Karpas-422 (cell line): ENCODE measurements at places on chromosomes 4 and X. TPM values are rescaled to one million over a fixed set of nuclear protein-coding genes. Genes with fewer than 3 reads are reported as not detected.
A peak's percentile ranks its signal among the peaks of the same experiment; 100 is the strongest.

Gene HSFX2
- not detected in 2 replicates for total RNA-seq

GRCh38 chr4:155434904-155435303 is 58.1 kb upstream of the MAP9 start:
- no peak for DNase-seq

GRCh38 chrX:16774746-16775145 is 11.5 kb upstream of the TXLNG start:
- no peak for DNase-seq

- no peak for DNase-seq
Measured at GRCh38 chr4:84502333-84502954, 3.4 kb upstream of the NKX6-1 start.

DNA sequence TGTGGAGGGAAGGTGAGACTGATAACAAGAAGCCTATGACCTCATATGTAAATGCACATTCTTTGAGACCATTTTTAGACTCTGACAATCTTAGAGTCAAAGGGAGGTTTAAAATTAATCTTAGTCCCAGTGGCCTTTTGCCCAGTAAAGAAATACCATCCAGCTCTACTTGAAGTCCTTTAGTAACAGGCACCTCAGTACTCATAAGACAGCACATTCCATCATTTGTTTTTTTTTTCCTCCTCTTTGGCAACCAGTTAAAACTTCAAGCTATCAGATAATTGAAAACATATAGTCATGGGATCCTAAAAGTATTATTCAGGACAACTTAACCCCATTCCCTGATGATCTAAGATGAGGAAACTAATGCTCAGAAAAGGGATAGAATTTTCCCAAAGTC is 4.6 kb downstream of the EDA2R start:
- no peak for DNase-seq

Gene ABCG2
- total RNA-seq = not detected in 2 replicates

DNA sequence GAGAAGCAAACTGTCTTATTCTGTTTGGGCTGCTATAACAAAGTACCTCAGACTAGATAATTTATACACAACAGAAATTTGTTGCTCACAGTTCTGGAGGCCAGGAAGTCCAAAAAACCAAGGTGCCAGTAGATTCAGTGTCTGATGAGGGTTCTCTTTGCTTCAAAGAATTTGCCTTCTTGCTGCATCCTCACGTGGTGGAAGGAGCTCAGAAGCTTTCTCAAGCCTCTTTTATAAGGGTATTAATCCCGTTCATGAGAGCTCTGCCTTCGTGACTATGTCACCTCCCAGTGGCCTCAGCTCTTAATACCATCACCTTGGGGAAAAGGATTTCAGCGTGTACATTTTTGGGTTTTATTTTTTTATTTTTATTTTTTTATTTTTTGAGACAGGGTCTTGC is 20.1 kb downstream of the CA5B start:
- no peak for DNase-seq

DNA sequence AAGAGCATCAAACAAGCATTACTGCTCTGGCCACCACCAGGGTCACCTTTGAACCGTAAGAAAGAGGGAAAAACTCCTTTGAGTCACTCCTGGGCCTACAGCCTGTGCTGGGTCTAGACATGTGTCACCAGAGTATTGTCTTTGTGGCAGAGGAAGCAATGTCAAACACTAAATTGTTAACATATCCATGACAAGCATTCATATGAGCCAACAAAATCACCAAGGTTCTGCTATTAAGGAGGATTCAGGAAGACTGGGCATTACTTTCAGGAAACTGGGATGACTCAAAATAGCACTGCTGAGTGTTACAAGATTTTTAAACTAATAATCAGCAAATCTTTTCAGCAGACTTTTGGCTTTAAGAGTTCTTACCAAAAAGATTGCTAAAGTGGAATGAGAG is 28.1 kb downstream of the LGI2 start:
- no peak for DNase-seq

Gene SSX2
- total RNA-seq = not detected in 2 replicates

GRCh38 chrX:40539214-40540142 is 41.3 kb upstream of the ATP6AP2 start:
- peak; percentile 85 for DNase-seq

GRCh38 chrX:124113621-124114600 is 152.4 kb downstream of the STAG2 start:
- no peak for DNase-seq

DNA sequence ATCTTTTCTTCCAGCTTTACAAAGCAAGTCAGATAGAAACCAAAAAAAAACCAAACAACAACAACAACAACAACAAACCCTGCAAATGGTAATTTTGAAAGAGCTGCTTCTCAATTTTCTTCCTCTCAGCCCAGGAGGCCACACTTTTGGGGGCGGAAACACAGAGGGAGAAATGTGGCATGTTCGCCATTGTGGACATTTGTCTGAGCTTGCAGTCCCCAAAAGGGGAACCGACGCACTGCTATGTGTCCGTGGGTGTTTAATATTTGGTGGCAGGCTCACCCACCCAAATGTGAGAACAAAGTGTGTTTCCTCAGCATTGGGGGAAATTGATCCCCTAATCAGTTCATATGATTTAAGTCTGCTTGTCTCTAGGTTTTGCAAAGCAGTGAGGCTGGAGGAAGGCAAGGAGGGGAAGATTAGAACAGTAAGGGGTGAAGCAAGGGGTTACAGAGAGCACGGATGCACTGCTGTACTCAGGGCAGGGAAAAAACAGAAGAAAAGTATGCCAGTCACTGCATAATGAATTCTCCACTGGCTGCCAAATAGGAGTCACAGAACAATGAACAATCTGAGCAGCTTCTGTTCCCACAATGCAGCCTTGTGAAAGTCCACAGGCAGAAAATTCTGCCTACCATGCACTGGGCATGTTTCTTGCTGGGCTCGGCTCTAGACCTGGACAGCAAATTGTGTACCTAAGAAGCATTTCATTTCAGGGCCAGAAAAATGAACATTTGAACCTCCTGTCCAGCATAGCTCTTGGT is 74.7 kb upstream of the GPM6B start:
- DNase-seq = no peak

Gene ATOH1
- not detected in 2 replicates for total RNA-seq

GRCh38 chr4:79697444-79697843 is 289.4 kb upstream of the GK2 start:
- no peak for DNase-seq

DNA sequence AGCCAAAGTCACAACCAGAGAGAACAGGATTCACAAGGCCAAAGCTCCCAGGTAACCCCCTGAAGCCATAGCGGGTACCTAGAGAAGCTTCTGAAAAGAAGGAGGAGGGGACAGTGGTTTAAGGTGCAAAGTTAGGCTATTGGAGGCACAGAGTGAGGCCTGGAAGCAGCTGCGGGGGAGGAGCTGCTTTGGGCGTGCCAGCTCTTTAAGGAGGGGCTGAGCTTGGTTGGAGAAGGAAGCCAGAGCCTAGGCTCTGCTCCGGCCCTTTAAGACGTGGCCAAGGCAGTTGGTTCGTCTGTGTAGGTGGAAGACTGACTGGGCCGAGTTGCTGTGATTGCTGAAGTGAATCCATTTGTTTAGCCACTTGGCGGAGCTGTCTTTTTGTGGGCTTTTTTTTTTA is 1.5 kb downstream of the KLF8 start:
- no peak for DNase-seq

- DNase-seq = peak; percentile 89
Measured at GRCh38 chr4:5885733-5886132, 7.2 kb downstream of the CRMP1 start.

DNA sequence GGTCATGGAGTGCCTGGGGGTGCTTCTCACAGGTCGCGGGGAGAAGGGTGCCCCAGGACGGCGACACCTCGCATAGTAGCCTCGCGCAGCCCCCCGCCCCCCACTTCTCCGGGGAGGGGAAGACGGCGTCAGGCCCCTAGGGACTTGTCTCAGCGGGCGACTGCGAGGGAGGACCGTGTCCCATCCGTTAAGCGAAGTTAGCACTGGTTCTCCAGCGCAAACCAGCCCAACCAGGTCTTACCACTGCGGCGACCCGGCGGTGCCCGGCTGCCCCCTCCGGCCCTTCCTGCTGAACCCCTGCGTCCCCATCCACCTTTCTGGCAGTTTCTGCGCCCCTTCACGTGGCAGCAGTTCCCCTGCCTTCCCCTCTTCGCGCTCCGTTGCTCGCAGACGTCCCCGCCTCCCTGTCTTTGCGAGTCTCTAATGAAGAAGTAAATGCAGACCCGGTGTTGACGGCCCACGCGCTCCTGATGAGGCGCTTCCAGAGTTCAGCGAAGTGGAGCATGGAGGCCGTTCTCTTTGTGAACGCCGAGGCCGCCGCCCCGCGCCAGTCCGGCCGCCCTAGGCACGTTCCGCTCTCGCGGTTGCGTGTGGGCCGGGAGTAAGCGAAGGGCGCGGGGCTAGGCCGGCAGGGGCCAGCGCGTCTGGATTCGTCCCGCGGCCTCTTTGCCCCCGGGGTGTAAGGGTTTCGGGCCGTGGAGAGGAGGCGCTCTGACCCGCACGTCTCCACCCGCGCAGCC is 3.0 kb downstream of the SLIT2 start:
- DNase-seq = no peak

DNA sequence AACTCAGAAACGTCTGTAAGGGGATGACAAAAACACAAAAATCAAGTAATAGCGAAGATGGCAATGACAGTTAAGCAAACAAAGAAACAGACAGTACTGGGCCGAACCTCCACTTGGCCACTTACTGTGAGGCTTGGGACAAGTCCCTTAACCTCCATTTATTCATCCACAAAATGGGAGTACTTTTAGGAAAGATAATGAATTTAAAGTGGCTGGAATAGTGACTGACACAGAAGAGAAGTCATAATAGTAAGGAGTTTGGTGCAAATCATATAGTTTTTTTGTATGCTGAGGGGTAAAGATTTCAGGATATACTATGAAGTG is 1.4 kb upstream of the TLR6 start:
- no peak for DNase-seq

Gene PRDM8
- not detected in 2 replicates for total RNA-seq

- no peak for DNase-seq
Measured at GRCh38 chr4:177511611-177512010, 69.4 kb upstream of the AGA start.

- DNase-seq = no peak
Measured at GRCh38 chrX:71098951-71099506, 3.4 kb downstream of the FOXO4 start.

DNA sequence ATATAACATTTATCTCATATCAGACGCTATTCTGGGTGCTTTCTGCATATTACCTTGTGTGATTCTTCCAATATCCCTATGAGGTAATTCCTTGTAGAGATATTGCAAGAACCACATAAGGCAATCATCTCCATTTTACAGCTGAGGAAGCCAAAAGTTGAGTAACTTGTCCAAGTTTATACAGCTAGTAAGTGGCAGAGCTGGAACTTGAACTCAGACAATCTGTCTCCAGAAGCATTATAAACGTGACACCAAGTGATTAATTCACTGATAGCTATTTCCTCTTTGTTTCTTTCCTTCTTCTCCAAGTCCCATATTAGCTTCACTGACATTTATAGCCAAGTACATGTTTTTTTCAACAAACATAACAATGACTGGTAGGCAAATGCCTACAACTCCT is 7.3 kb downstream of the EMCN start:
- DNase-seq = no peak

GRCh38 chr4:94979621-94980020 is 221.9 kb downstream of the BMPR1B start:
- DNase-seq = no peak

DNA sequence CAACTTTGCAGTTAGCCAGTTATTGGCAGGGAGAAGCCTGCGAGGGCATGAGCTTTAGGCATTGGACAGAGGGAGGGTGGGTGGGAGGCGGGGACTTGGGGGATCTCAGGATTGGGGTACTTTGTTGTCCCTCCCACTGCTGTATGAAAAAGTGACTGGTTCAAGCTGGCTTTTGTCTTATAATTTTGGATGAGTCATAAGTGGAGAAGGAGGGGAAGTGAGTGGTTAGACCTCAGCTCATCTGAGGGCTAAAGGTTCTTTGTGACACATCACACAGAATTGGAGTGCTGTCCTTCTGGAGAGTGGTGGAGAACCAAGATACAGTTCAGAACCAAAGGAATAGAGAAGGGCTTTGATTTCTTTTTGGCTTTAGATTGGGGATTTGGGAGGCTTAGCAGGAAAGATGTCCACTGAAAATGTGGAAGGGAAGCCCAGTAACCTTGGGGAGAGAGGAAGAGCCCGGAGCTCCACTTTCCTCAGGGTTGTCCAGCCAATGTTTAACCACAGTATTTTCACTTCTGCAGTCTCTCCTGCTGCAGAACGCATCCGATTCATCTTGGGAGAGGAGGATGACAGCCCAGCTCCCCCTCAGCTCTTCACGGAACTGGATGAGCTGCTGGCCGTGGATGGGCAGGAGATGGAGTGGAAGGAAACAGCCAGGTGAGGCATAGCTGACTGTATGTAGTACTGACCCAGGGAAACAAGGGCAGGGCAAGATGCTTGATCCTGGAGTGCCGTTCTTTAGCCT is at the start of gene SLC4A4:
Gene SLC4A4, plus strand, starts transcription at position 175 of the 748 bp plus-strand sequence.
- no peak for DNase-seq

Gene SHOX
- 0.36 TPM in 1 of 2 replicates, not detected in the other for total RNA-seq

Gene SHROOM4
- not detected in 2 replicates for total RNA-seq

Gene GRIA2
- total RNA-seq = not detected in 2 replicates

- DNase-seq = no peak
Measured at GRCh38 chr4:2252530-2253091, 9.3 kb downstream of the MXD4 start.

DNA sequence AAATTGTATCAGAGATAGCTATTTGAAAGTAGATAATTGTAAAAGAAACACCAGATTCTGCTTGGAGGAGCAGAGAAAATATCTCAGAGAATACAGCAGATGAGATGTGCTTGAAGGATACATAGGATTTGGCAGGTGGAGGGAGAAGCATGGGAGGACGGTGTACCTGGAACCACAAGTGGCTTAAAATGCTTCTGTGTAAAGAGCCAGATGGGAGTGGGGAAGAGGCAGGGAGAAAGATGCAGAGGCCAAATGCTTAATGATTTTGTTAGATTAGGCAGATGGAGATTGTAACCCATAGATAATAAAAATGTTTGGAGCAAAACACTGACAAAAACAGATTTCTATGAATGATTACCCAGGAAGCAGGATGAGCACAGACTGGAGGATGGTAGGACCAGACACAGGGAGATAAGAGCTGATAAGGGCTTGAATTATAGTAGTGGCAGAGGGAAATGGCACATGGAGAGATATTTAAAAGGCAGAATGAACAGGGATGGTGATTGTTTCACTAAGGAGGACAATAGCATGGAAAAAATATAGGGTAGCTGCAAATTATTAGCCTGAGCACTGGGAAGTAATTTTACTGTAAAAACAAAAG is 145.7 kb upstream of the TBC1D9 start:
- no peak for DNase-seq

DNA sequence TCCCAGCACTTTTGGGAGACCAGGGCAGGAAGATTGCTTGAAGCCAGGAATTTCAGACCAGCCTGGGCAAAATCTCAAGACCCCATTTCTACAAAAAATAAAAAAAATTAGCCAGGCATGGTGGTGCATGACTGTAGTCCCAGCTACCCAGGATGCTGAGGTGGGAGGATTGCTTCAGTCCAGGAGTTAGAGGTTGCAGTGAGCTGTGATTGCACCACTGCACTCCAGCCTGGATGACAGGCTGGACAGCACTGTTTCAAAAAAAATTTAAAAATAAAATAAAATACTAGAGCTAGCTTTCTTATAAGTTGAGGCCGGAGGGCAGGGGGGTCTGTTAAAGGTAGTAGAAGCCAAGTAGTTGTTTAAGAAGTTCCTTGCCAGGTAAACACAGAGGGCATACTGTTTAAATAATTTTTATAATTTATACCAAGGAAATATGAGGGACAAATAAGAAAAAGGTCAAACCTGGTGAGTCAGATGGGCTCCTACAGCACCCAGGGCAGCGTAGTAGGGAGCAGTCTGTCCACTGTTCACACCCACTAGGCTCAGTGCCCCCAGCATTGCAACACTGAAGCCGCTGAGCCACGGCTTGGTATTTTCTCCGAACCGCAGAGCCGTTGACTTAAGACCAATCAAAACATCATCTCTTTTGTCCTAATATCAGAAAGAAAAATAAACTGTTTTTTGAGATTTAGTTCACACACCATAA is 17.3 kb downstream of the COQ2 start:
- DNase-seq = no peak
